ENCODE measurements at places on chromosomes 1 and 21. TPM values are rescaled to one million over a fixed set of nuclear protein-coding genes. Genes with fewer than 3 reads are reported as not detected.
A peak's percentile ranks its signal among the peaks of the same experiment; 100 is the strongest.

GRCh38 chr1:31215065-31215570, 24.6 kb downstream of the NKAIN1 start:
- no peak overlapping the region for H3K27ac ChIP-seq
- H3K4me3 ChIP-seq, result no peak overlapping the region
- H3K27me3 ChIP-seq, result peaks cover 4% of the 10 kb centered on the region

DNA sequence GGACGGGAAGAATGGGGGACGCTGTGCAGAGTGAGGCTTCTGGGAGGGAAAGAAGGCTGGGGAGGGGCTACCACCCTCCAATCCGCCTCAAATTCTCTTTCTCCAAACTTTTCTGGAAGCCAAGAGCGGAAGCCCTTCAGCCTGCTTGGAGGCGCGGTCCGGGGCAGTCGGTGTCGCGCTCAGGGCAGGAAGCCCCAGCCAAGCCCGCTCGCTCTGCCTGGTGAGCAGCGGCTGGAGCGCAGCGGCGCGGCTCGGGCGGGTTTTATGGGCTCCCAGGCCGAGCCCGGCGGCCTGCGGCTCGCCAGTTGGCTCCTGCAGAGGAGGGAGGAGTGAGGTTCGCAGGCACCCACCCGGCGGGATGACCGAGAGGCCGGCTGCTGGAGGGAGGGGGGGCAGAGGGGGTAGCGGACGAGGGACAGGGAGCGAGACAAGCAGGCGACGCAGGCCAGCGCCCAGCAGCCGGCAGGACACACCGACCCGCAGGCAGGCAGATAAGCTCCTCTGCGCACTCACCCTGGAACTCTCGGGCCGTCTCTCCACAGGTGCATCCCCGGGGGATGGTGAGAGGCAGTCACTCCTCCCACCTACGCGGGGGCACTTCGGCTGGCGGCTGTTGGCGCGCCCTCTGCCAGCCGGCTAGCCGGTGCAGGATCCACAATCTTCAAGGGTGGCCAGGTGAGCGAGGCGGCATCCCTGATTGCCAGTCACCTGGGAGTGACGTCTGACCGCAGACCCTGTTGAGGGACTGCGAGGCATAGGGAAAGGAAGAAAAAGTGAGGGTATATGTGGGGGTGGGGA, at the start of gene AVPR1B:
Gene AVPR1B (minus strand): TSS at position 238 of the 798 bp plus-strand sequence. CDS start 498 bp downstream, outside the sequence.
- no peak within 1 kb of the TSS for H3K27ac ChIP-seq
- peaks cover 61% of the 10 kb centered on the region for H3K27me3 ChIP-seq
- peaks cover 8% of the 10 kb centered on the region for H3K36me3 ChIP-seq

GRCh38 chr1:30810416-30811080, 53.0 kb upstream of the LAPTM5 start:
- H3K27me3 ChIP-seq, result peaks cover 27% of the 10 kb centered on the region
- no peaks in the 10 kb centered on the region for H3K36me3 ChIP-seq
- no peak overlapping the region for H3K27ac ChIP-seq
- peaks cover 3% of the 10 kb centered on the region for H3K4me1 ChIP-seq

GRCh38 chr1:175343945-175344344, 151.4 kb upstream of the KIAA0040 start:
- H3K4me3 ChIP-seq, result no peak overlapping the region
- H3K4me1 ChIP-seq, result no peaks in the 10 kb centered on the region
- no peaks in the 10 kb centered on the region for H3K36me3 ChIP-seq
- no peak for DNase-seq
- no peak overlapping the region for H3K27ac ChIP-seq

DNA sequence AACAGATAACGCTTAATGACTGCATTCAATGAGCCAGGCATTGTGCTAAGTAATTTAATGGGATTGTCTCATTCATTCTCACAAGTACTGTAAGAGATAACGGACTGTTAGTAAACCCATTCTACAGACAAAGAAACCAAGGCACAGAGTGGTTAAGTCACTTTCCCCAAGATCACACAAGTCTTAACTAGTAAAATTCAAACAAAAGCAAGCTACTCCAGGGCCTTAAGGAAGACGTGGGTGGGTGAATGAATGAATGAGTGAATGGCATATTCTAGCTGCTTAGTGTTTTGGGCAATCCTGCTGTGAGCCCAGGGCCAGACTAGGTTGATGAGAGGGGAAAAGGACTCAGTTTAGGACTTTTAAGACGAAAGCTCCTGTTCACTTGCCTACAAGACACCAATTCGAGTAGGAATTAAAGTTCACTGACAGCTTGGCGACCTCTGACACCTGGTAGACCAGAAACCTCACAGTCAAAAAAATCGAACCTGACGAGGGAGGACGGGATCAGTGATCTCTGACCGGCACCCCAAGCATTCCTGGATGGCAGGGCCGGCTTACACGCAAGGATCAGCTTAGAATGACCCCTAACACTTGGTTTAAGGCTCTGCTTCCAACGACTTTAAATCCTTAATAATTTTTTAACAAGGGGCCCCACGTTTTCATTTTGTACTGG, 557 bp downstream of the EMC1 start:
- H3K4me3 ChIP-seq, result peak overlapping the region; percentile 95
- no peaks in the 10 kb centered on the region for H3K36me3 ChIP-seq
- peak overlapping the region; percentile 95 for H3K27ac ChIP-seq
- peak; percentile 5 for DNase-seq

DNA sequence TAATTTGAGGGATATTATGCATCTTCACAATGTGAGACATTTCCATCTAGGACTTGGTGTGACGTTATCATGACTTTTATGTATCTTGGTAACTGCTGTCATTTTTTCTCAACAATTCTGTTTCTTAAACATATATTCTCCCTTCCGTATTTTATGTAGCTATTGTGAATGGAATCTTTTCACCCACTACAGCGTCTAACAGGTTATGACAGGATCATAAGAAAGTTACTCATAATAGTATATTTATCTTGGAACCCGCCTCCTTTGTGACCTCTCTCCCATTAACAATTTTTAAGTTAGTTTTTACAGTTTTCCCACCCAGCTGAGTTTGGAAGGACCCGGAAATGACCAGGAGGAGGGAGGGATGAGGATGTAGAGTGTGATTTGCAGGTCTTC, 6.8 kb upstream of the DMRTA2 start:
- peaks cover 64% of the 10 kb centered on the region for H3K27me3 ChIP-seq
- H3K27ac ChIP-seq, result no peak overlapping the region
- H3K36me3 ChIP-seq, result peaks cover 3% of the 10 kb centered on the region
- H3K4me1 ChIP-seq, result peaks cover 13% of the 10 kb centered on the region
- no peak for DNase-seq
- H3K4me3 ChIP-seq, result no peak overlapping the region

DNA sequence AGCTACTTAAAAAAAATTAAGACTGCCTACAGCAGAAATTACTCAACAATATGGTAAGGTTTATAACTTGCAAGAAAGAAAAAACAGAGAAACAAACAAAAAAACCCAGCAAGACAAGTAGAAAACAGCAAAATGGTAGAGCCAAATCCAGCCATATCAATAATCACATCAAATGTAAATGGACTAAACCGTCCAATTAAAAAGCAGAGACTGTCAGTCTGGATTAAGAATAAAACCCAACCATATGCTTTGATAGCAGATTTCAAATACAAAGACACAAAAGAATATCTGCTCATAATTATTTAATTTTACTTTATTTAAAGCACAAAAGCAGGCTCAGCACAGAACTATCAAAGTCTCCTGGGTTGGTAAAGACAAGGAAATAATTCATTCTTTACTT, 17.5 kb downstream of the PACC1 start:
- peaks cover 15% of the 10 kb centered on the region for H3K4me1 ChIP-seq
- H3K27ac ChIP-seq, result no peak overlapping the region
- H3K27me3 ChIP-seq, result no peaks in the 10 kb centered on the region
- H3K36me3 ChIP-seq, result peaks cover 50% of the 10 kb centered on the region
- no peak overlapping the region for H3K4me3 ChIP-seq
- no peak for DNase-seq

DNA sequence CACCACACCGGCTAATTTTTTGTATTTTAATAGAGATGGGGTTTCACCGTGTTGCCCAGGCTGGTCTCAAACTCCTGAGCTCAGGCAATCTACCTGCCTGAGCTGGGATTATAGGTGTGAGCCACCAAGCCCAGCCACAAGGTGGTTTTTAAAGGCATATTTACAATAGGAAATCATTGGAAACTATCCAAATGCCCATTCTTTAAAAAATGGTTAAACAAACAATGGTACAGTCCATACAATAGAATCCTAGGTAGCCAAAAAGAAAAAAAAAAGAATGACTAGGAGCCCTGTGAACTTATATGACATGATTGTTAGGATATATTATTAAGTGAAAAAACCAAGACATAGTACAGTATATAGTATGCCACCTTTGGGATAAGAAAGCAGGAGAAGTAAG, 5.3 kb downstream of the ATP2B4 start:
- no peak overlapping the region for H3K4me3 ChIP-seq
- H3K27ac ChIP-seq, result no peak overlapping the region
- peaks cover 14% of the 10 kb centered on the region for H3K36me3 ChIP-seq
- peaks cover 45% of the 10 kb centered on the region for H3K4me1 ChIP-seq
- no peaks in the 10 kb centered on the region for H3K27me3 ChIP-seq

- H3K27ac ChIP-seq, result no peak overlapping the region
- no peaks in the 10 kb centered on the region for H3K36me3 ChIP-seq
- no peak overlapping the region for H3K4me3 ChIP-seq
- H3K4me1 ChIP-seq, result no peaks in the 10 kb centered on the region
- H3K27me3 ChIP-seq, result no peaks in the 10 kb centered on the region
These were observed 143.1 kb downstream of the IFI44 start for GRCh38 chr1:78792756-78793155.

DNA sequence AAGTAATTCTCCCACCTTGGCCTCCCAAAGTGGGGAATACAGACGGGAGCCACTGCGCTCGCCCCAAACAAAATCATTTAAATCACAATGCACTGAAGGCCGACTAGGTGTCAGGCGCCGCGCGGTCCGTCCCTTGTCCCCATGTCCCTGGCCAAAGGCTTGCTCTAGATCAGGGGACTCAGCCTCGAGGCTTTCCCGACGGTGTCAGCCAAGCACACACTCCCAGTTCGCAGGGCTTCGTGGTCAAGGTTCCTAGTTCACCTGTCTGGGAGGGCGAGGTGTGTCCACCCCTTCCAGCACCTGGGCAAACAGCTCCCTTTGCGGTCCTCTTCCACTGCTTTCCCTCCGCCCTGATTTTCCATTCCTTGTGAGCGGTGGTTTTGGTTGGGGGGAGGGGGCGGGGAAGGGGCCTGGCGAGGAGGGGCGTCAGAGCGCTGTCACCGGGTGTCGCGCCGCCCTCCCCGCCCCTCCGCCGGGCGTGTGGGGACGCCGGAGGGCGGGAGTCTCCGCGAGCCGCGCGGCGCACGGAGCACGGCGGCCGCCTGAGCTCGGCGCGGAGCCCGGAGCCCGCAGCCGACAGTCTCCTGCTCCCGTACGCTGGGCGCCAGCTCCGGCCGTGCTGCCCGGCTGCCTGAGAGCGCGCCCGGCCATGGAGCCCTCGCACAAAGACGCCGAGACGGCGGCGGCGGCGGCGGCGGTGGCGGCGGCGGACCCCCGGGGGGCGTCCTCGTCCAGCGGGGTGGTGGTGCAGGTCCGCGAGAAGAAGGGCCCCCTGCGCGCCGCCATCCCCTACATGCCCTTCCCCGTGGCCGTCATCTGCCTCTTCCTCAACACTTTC, at the start of gene STUM:
Gene STUM (plus strand): TSS at position 509 of the 838 bp plus-strand sequence. CDS start 141 bp downstream, at position 650.
- no peak within 1 kb of the TSS for H3K27ac ChIP-seq
- peaks cover 23% of the 10 kb centered on the region for H3K4me1 ChIP-seq
- H3K27me3 ChIP-seq, result peaks cover 24% of the 10 kb centered on the region
- H3K4me3 ChIP-seq, result peak within 1 kb of the TSS; percentile 69
- H3K36me3 ChIP-seq, result no peaks in the 10 kb centered on the region
- DNase-seq, result peak; percentile 22

GRCh38 chr1:233135833-233136232, 159.7 kb downstream of the PCNX2 start:
- H3K36me3 ChIP-seq, result peaks cover 42% of the 10 kb centered on the region
- no peak overlapping the region for H3K4me3 ChIP-seq
- DNase-seq, result no peak
- H3K4me1 ChIP-seq, result peaks cover 2% of the 10 kb centered on the region
- no peak overlapping the region for H3K27ac ChIP-seq
- H3K27me3 ChIP-seq, result no peaks in the 10 kb centered on the region

DNA sequence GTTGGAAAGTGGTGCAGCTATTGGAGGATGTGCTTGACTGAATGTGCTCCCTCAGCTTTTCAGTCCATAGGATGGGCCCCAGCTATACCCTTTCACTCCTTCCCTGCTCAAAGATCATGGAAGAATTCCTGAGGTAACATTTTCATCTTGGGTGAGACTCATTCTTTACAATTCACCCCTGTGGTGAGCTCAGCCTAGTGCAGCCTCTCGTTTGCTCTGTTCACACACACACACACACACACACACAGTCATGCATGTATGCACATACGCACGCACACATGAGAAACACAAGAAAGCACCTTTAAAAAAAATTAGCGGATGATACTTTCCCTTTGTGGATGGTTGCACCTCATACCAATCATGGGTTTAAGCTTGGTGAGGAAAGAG, 25.8 kb downstream of the CCN1 start:
- H3K36me3 ChIP-seq, result no peaks in the 10 kb centered on the region
- H3K27ac ChIP-seq, result no peak overlapping the region
- H3K27me3 ChIP-seq, result no peaks in the 10 kb centered on the region
- no peaks in the 10 kb centered on the region for H3K4me1 ChIP-seq
- no peak overlapping the region for H3K4me3 ChIP-seq

GRCh38 chr1:101288491-101288944, 51.7 kb downstream of the S1PR1 start:
- no peaks in the 10 kb centered on the region for H3K27me3 ChIP-seq
- no peak overlapping the region for H3K4me3 ChIP-seq
- no peaks in the 10 kb centered on the region for H3K36me3 ChIP-seq
- peaks cover 39% of the 10 kb centered on the region for H3K4me1 ChIP-seq
- peak; percentile 54 for DNase-seq

The ANGPTL1 gene
- polyA plus RNA-seq, result not detected

The CFAP141 gene
- not detected for polyA plus RNA-seq

The OR2L13 gene
- 0.32 TPM for polyA plus RNA-seq

The LCE1B gene
- not detected for polyA plus RNA-seq

The TPTE gene
- polyA plus RNA-seq, result not detected

The RIMKLA gene
- 0.19 TPM for polyA plus RNA-seq

The SHISA4 gene
- polyA plus RNA-seq, result not detected

The C4BPA gene
- not detected for polyA plus RNA-seq

The FCRL2 gene
- not detected for polyA plus RNA-seq

The PGLYRP4 gene
- not detected for polyA plus RNA-seq

The PCP4 gene
- polyA plus RNA-seq, result not detected

Data from naive thymus-derived CD8-positive, alpha-beta T cell (primary cell).